ENCODE measurements at places on chromosomes 2 and 18.

- DNase-seq: no peak
Measured at GRCh38 chr2:66201242-66201641, 233.7 kb upstream of the MEIS1 start.

DNA sequence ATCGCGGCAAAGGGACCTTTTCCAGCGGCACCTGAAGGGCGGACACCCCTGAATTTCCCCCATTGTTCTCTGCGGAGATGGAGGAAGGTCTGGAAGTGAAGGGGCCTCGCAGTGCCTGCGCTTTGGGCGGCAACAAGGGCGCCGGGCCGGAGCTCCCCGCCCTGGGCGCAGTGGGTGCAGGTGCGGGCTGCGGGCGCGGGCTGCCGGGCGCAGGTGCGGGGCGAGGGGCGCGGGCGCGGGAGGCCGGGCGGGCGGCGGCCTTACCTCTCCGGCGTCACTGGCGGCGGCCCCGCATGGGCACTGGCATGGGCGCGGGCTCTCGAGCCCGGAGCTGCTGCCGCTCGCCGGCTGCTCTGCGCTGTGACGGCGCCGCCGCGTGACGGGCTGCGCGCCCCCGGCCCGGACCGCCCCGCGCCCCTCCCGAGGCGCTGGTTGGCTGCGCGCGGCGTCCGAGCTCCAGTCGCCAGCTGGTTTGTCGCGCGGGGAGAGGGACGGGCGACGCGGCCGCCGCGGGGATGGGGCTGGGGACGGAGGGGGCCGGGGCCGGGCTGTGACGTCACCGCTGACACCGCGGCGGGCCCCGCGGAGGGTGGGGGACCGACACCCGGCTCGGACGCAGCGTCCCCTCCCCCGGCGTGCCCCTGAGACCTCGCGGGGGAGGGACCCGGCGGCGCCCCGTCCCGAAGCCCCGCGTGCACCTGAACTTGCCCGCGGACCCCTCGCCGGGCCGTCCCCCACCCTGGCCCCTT lies at the start of gene KIF1A:
Gene KIF1A (minus strand): TSS at position 362 of the 749 bp plus-strand sequence. CDS start 22,467 bp downstream, outside the sequence.
- no peak for DNase-seq

- DNase-seq: peak; percentile 66
Measured at GRCh38 chr18:60047556-60047955, 147.8 kb downstream of the PMAIP1 start.

DNA sequence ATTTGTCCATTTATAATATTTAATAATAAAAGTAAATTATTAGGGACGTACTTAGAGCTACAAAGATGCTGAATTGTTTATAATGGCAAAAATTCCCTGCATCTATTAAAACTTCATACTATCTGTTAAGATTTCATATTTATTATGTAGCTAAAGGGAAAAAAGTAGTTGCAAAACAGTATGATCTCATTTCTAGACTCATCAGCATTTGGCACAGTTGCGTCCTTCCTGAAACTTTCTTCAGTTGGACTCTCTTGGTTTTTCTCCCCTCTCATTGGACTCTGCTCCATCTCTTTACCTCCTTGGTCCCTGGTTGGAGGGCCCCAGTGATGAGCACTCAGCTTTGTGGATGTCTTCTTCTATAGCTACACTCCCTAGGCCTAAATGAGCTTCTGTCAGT lies 99.6 kb downstream of the TMEM247 start:
- no peak for DNase-seq

DNA sequence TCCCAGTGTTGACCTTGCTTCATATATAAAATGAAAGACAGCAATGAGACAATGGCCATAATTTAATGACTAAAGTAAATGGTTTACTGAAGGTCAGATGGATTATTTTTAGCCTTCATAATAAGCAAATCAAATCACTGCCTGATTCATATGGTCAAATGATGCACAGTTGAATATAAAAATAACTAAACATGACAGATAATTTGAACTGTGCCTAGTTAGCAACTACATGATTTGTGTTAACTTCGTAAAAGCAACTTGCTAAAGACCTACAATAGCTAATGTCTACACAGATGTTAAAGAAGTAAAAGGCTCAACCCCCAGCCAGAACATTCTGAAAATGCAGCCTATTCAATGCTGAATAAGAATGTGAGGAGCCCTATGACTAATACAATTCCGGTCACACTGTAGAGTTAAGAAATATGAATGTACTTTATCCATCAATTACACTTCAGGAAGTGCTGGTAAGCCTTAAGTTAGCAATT lies 590.8 kb upstream of the CDH2 start:
- DNase-seq: peak; percentile 84

- DNase-seq: no peak
Measured at GRCh38 chr2:199042660-199043379, 414.9 kb downstream of the SATB2 start.

GRCh38 chr2:6822406-6822805 lies 43.3 kb downstream of the CMPK2 start:
- DNase-seq: peak; percentile 63

DNA sequence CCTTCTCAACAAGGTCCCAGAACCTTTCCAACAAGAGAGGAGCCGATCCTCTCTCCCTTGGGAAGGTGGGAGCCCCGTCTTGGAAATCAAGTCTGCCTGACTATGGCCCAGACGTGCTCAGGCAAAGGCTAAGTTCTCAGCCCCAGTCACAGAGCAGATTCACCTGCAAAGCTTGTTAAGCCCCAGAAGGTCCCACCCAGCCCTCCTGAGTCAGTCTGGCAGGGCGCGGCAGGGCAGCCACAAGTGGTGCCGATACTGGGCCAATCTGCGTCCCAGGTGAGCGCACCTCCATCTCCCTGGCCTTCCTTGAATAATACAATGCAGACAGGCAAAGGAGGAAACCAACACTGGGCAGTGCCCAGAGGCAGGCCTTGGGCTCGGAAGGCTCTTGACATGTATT lies 15.0 kb downstream of the CRACDL start:
- no peak for DNase-seq

- DNase-seq: no peak
Measured at GRCh38 chr2:14654835-14655282, 22.3 kb downstream of the LRATD1 start.

- no peak for DNase-seq
Measured at GRCh38 chr2:47309472-47309951, 93.4 kb upstream of the MSH2 start.

DNA sequence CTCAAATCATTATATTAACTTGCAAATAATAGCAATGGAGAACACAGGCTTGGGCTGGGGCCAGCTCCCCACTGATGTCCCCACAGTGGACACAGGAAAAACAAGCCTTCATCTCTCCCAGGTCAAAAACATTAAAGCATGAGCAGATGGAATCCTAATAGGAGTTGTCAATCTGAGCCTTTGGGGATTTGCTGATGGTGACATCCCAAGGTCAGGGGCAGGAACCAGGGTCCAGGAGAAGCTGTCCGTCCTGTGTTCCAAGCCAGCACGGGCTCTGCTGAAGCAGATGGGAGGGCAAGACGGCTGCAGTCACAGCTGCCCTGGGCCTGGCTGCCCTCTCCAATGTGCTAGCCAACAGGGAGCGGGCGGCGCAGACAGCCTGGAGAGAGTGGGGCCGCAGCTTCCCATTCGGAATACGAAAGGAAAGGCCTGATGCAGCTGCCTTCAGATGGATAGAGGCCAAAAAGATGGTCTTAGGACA lies 135.5 kb downstream of the NDUFA10 start:
- DNase-seq: no peak

DNA sequence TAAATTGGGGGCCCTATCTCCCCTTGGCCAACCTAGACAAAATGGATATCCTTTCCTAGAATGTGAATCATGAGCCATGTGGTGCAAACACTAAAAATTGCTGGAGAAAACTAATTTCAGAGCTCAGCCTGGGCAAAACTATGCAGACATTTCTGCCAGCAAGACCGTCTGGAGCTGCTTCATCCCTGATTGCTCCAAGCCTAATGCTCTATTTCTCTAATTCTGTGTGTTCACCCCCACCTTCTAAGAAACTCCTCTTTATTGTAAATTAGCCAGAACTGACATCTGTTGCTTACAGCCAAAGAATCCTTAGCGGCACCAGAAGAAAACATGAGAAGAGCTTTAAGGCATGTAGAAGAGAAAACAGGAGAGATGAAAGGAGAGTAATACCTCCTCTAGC lies 337.7 kb upstream of the CHAC2 start:
- DNase-seq: no peak

DNA sequence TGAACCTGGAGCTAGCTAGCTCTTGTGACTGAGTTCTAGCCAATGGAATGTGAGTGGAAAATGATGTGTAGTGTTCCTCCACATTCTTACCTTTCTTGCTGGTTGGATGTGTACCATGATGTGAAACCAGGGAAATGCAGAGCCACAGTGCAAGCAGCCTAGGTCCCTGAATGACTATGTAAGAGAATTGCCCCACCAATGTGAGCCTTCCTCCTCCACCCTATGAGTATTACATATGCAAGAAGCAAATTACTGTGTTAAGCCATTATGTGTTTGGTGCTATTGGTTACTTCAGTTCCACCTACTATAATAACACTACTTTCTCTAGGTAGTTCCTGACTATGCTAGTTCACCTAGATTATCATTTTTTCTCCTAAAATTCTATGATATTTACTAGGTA lies 39.6 kb downstream of the LCLAT1 start:
- DNase-seq: no peak

DNA sequence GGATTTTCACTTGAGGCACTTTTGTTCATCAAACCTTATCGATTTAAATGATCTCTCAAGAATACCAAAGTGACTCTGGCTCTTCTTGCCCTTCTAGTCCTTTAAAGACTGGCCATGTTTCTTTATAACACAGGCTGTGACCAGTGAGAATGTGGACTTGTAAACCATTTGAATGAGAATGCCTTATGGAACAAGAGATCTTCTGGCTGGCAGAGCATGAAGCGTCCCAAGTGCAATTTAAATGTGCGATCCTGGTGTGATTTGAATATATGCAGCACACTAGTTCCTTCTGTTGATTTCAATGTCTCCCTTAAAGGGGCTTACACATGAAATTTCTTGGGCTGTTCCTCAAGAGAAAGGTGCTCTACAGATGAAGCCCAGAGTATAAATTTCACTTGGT lies 262.4 kb upstream of the CCDC68 start:
- DNase-seq: no peak

DNA sequence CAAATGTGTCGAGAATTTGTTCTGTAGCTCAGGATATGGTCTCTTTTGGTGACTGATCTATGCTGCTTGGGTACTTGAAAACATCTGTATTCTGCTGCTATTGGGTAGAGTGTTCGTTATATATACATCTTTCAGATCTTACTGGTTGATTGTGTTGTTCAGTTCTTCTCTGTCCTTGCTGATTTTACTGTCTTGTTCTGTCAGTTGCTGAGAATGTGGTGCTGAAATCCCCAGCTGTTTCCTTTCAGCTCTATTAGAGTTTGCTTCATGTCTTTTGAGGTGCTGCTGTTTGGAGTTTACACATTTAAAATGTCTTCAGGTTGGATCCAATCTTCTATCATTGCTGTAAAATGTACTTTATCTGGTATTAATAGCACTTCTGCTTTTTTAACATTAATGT lies 12.9 kb downstream of the BCL2L11 start:
- no peak for DNase-seq

- DNase-seq: no peak
Measured at GRCh38 chr2:120210270-120210693, 12.9 kb downstream of the TMEM185B start.

DNA sequence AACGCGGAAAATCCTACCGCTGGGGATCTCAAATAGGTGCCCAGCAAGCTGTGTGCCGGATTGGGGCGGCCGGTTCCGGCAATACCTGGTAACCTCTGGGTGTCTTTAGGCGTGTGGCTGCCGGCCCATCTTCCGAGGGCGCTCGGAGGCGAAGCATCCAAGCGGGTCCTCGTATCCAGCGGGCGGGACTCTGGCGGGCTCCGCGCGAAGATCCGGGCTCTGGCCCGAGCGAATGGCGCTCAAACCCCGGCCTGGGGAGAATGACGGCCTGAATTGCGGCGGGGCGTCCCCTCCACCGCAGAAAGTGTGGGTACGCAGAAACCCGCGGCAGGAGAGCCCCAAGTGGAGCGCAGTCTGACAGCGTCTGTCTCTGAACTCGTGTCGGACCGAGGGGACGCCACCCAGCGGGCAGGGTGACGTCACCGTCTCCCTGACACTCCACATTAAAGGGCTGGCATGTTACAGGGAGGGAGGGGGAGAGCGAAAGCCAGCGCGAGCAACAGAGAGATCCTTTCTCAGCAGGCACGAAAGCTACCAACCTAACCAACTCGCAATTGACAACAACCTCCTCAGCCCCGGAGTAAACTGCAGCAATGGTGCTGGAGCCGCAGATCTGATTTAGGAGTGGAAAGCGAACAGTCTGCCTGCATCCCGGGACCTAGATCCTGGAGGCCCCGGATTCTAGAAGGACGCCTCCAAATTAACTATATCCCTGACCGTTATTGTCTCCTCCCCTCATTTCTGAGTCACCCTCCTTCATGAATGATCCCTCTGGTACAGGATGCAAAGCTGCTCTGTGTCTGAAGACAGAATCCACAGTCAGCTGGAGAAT lies at the start of gene SKOR2:
Gene SKOR2 (minus strand): TSS at position 372 of the 832 bp plus-strand sequence. CDS start 2,477 bp downstream, outside the sequence.
- no peak for DNase-seq

DNA sequence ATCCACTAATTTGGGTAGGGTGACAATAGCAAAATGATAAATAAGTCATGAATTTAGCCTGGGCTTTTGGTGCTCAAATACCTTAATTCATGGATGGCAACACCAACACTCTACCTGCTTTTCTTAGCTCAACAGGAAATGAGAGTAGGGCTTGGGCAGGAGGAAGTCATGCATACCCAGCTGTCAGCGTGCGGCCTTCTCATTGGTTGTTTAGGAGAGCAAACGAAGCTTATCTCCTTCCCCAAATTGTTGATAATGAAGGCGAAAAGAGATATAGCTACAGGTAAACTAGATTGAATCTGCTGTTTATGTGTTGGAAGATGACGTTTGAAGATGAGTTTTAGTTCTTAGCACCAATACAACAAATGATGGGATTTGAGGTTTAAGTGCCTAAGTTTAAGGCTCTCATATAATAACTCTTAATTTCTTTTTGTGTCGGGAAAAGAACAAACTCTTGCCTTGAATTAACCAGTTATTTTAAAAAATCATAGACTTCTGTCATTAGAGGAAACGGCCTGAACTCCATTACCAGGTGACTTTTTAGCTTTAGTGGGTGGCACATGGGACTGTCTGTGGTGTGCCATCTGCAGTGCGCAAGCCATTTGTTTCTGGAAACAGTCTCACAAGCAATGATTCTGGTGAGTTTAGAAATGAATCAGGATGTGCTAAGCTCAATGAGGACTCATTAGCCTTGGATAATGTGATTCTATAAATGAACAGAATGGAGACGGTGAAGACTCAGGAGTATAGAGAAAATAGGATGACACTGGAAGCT lies 19.8 kb downstream of the MAP4K4 start:
- no peak for DNase-seq

- DNase-seq: no peak
Measured at GRCh38 chr2:239937866-239938640, 87.1 kb downstream of the NDUFA10 start.

DNA sequence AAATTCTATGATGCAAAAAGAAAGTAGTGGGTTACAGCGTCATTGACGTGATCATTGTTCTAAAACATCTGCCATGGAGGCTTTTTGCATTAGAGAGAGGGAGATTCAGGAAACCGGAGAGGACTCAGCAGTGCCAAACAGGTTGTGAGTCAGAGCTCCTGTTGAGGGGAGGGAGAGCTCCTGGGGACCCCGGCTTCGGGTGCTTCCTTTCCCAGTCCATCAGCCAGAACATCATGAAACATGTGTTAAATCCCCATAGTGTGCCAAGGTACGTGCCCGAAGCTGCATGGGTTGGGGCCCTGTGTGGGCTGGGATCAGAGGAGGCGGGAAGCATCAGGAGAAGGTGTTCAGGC lies 791 bp upstream of the CYRIA start:
- DNase-seq: peak; percentile 45

- DNase-seq: peak; percentile 29
Measured at GRCh38 chr2:52395912-52396311, 1364.0 kb upstream of the NRXN1 start.

GRCh38 chr2:151627353-151627752 lies 106.9 kb downstream of the NEB start:
- DNase-seq: no peak

- peak; percentile 26 for DNase-seq
Measured at GRCh38 chr2:188878716-188879115, 95.5 kb upstream of the COL3A1 start.
